ENCODE measurements at places on chromosomes 12 and 14.

DNA sequence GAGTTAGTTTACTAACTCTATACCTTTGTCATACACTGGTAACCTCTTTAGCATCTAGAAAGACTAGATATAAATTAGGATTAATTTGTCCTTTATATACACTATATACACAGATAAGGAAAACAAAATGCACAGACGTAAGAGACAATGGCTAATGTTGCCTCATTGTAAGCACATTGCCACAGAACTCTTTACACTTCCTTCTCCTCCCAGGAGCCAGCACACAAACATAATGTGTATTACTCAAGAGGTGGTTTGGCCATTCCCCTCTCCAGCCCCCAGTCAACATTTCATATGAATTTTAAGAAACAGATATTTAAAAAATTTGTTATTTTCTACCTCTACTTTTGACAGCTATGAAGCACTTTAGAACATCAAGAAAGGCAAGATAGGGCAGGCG lies 131.4 kb upstream of the OR4E1 start:
- no peak for DNase-seq

DNA sequence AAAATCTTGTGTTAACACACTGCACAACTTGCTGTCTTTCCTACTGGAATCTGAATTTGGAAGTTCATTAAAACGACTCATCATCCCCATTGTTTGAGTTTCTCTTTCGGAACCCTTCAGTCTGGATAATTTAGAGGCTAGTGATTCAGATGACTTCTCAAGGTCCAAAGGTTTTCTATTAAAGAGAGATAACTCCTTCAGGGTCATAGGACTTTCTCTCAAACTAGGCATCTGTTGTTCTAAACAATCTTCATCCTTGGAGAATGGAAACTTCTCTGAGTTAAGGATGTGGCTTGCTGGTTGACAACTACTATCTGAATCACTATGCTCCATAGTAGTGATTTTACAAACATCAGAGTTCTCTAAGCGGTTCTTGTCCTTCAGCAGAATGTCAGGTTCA lies 4.4 kb downstream of the MLH3 start:
- no peak for DNase-seq

DNA sequence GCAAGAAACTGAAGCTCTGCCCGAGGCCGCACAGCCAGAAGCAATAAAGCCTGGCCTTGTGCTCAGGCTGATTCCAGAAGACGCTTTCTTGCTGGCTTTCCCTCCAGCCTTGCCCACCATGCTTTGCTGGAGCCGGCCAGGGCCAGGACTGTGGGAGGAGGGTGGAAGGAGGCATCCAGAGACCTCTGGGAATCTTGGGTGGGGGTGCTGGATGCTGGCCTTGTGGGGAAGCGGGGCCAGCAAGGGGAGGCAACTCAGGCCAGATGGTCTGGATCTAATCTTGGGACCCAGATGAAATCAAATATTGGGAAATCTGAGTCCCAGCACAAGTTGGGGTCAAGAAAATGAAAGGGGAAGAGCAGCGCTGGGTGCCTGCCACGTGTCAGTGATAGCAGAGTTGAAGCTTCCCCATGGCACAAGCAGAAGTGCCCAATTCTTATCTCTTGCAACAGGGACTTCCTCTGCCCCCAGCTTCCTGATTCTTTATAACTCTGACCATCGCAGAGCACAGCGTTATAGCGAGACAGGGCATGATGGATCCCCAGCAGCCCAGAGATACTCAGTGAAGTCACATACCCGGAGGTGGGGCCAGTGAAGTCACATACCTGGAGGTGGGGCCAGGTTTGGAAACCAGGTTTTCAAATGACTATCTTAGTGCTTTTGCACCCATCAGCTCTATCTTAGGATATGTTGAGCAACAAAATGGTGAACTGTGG lies 6.4 kb upstream of the RABGGTA start:
- DNase-seq: no peak

DNA sequence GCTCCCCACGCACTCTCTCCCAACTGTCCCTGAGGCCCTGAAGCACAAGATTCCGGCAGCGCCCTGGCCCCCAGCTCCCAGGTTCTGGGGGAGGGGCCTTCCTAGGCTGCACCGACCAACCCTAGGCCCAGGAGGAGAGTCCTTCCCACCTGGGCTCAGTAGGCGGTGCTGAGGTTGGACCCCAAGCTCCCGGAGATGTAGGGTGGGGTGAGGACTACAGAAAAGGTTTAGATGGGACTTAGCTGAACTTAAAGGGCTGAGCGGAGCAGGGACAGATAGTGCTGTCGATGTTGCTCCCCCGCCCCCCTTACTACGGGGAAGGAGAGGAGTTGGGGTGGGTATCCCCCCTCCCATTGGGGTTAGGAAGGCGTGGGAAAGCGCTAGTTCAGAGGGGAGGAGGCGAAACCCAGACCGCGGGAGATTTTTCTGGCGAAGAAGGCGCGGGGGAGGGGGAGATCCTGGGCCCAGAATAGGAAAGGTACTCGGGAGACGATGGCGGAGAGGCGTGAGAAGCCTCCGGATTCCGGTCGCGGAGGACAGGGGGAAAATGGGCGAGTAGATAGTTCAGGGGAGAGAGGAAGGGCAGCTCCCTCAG lies 4.2 kb upstream of the BAZ2A start:
- DNase-seq: no peak

DNA sequence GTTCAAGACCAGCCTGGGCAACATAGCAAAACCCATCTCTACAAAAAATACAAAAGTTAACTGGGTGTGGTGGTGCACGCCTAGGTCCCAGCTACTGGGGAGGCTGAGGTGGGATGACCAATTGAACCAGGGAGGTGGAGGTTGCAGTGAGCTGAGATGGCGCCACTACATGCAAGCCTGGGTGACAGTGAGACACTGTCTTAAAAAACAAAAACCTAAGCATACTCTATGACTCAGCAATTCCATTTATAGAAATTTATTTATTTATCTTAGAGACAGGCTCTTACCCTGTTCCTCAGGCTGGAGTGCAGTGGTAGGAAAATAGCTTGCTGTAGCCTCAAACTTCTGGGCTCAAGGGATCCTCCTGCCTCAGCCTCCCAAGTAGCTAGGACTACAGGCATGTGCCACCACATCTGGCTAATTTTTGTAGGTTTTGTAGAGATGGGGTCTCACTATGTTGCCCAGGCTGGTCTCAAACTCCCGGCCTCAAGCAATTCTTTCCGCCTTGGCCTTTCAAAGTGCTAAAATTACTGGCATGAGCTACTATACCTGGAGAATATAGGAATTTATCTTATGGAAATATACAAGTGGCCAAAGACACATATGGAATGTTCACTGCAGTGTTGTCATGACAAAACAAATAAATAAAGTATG lies 43.3 kb downstream of the NCKAP5L start:
- no peak for DNase-seq

DNA sequence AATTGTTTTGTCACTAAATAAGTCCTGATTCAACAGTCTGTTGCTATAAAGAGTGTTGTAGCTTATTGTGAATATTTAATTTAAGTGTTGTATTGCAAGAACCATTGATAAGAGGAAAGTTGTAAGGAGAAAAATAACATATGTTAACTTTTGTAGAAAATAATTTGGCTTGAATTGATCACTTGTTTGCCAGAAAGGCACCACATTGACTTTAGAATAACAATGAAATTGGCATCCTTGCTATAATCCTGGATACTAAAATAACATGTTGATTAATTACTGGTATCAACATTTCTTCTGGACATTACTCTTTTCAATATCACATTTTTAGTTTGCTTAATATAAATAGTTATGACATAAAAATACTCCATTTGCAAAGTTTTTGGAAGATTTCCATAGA lies 159.0 kb downstream of the MGAT4C start:
- no peak for DNase-seq

DNA sequence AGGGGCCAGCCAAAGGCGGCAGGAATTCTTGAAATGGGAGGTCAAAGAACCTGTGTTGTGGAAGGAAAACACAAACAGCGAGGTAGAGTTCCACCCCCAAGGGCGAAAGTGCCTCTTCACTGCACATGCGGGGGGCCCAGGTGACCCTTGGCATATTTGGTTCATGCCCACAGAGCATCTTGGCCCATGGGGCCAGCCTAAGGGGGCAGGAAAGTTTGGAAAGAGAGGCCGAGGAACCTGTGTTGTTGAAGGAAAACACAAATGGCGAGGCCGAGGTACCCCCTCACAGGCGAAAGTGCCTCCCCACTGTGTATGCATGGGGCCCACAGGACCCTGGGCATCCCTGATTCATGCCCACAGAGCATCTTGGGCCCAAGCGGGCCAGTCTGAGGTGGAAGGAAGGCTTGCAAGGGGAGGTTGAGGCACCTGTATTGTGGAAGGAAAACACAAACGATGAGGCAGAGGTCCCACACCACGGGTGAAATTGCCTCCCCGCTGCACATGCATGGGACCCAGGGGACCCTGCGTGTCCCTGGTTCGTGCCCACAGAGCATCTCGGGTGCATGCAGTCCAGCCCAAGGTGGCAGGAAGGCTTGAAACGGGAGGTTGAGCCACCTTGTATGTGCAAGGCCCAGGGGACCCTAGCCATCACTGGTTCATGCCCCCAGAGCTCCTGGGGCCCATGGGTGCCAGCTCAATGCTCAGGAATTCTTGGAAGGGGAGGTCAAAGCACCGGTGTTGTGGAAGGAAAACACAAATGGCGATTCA lies 384.1 kb downstream of the ALG10 start:
- no peak for DNase-seq

DNA sequence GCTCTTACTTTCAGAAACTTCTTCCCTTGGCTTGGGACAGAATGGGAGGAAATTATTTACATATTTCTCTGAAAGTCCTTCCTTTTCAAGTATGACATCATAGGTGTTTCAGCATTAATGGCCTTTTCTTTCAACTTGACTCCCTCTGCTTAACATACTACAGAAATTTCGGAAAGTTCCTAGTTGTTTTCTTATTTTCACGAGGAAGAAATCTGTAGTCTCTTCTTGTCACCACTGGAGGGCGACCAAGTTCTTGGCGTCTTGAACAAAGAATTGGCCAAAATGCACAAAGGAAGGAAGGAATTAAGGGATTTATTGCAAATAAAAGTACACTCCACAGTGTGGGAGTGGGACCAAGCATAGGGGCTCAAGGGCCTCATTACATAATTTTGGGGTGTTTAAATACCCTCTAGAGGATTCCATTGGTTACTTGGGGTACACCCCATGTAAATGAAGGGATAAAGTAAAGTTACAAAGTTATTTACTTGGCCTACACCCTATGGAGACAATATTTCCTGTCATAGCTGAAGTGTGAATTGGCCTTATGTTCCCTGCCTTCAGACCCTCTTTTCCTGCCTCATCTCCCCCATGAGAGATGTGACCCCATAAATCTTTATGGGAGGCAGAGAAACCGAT lies 70.4 kb downstream of the RPL10L start:
- peak; percentile 4 for DNase-seq

GRCh38 chr12:3200814-3201233 lies 123.6 kb downstream of the TSPAN9 start:
- no peak for DNase-seq

DNA sequence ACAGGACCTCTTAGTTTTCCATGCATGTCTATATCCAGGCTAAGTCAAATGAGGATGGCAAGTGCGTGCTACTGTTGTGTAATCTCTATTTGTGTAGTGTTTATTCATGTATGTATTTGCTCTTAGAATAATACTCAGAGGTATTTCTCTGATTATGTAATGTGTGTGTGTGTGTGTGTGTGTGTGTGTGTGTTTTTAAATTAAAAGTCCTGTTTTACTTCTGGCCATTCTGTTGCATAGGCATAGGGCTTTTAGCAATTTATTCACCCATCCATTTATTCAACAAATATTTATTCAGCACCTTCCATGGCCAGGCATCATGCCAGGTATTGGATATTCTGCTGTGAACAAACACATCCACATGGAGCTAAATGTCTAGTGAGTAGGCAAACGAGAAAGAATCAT lies 63.5 kb downstream of the PELI2 start:
- peak; percentile 84 for DNase-seq

DNA sequence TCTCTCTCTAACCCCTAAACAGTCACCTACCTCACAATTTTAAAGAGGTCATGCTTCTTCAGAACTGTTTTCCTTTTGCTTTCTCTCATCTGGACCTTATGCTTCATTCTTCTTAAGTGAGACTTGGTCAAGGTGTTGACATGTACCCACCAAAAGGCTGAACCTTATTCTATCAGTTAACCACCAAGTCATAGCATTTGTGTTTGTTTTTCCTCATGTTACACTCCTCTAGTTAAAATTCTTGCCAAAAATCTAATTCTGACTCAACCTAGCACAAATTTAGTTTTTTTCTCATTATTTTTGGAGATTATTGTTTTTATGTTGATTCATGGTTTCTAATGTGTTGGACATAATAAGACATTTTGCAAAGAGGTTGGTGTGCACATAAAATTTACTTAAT lies 578.6 kb downstream of the SLC16A7 start:
- DNase-seq: no peak

DNA sequence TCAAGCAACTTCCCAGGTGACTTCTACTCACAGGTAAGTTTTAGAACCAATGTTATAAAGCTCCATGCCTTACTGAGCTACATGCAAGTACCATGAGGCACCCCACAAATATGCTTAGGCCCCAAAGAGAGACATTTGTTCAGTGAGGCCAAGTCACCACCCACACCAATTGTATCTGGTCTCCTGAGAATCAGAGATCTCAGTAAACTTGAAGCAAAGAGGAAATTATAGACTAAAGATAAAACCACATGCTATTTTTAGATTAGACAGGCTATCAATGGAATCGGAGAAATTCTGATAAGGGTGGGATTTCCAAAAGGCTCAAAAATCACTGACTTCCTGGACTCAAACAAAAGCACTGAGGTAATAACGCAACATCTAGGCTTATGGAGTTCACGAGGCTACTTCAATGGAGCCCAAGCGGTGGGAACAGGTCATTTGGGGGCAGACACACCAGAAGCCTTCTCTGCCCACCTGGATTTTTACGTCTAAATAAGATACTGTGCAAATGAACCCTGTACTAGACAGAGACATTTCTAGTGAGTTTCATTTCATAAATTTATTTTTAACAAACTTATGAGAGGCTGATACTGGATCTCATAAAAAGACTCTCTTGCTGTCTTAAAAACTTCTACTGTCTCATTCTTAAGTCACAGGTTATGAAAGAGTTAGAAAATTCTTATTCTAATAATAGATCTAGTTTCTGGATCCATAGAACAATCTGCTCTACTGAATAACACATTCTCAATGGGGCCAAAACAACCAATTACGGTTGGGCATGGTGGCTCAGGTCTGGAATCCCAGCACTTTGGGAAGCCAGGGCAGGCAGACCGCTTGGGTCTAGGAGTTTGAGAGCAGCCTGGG lies 7.7 kb downstream of the SLC15A4 start:
- no peak for DNase-seq

DNA sequence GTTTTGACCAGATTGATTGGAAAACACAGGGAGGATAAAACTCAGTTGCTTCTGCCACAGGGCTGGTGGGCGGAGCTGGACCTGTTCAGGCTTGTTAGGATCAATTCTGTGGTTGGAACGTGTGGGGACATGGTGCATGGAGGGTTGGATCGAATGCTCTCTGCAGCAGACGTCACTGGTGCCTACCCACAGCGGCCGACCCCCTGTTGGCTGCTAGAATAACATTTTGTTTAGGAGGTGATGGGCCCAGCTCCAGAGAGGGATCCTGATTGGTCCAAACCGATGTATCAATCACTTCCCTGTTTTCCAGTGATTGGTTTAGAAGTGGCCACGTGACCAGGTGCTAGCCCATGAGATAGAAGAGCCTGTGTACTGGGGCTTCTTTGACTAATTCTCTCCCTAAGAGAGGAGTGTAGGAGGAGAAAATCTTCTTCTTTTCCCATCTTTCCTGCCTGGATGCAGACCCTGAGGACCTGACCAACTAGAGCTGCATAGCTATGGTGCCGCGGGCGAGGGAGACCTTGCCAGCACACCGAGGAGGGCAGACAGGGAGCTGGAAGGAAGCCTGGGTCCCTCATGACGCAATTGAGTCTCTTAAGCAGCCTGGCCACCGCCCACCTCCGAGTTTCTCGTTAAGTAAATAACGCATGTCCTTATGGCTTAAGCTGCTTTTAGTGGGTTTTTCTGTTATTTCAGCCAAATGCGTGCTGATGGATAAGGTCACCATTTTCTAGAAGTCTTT lies 163.5 kb downstream of the AACS start:
- no peak for DNase-seq

Data from NCI-H1930 (cell line).